ENCODE measurements at places on chromosomes 12 and 14.

- no peak for ATAC-seq
Observed at GRCh38 chr14:39739796-39740195, 307.6 kb upstream of the FBXO33 start.

- no peak for ATAC-seq
Observed at GRCh38 chr12:92335831-92336230, 190.2 kb upstream of the BTG1 start.

- no peak for ATAC-seq
Observed at GRCh38 chr14:56199982-56200577, 81.9 kb downstream of the PELI2 start.

- no peak for ATAC-seq
Observed at GRCh38 chr12:9667403-9668160, 1.9 kb upstream of the CLEC2D start.

GRCh38 chr14:38208618-38209562, 1.2 kb downstream of the SSTR1 start:
- peak; percentile 72 for ATAC-seq

DNA sequence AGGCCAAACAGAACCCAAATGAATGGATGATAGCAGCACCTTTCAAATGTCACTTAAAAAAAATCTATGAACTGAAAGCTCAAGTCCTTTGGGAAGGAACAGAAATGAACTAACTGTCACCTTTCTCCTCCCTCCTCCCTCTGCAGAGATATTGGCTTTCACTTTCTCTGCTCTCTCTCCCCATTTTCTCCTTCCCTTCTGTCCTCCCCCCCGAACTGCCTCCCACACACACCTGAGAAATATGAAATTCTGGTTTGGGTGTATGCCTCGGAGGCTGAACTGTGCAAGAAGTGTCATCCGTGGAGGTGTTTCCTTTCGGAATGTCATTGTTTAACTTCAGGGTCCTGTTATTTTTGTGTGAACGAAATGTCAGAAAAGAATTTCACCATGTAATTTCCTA, 87.8 kb downstream of the NEDD1 start:
- ATAC-seq = no peak

GRCh38 chr14:95862243-95862642, 14.4 kb upstream of the TUNAR start:
- no peak for ATAC-seq

GRCh38 chr12:9851050-9851449, 18.1 kb downstream of the CLEC2B start:
- ATAC-seq = no peak

DNA sequence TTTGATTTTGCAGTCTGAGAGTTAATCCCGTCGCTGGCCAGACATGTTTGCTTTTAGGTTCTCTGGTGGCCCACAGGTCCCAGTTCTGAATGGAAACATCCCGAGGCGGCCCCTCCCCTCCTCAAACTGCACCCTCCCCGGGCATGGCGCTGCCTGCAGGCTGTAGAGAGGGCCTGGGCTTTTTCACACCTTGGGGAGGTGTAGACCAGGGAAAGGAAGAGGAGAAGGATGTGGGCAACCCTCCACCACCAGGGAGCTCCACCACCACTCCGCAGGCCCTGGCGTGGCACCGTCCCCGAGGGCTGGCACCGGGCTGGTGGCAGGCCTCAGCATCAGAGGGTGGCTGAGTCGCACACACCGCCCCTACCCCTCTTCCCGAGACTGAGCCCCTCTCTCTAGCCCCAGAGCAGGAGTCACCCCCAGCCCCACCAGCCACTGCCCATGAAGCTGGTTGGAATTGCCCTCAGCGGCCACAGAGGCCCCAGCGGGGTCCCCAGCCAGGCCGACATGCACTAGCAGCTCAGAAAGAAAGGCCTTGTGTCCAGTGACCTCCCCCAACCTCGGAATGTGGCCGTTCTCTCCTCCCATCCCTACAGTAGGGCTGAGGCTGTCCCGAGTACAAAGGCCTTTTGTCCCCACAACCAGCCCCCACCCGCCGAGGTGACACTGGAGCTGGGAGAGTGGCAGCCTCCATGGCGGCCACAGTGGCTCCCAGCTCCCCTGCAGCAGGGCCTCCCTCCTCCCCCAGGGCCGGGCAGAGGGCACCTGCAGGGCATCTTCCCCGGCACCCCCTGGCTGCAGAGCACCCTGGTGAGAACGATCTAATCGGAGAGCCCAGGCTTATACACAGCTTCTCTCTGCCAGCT, 23.5 kb upstream of the INF2 start:
- peak; percentile 83 for ATAC-seq

- no peak for ATAC-seq
Observed at GRCh38 chr14:94613720-94614644, 1.8 kb downstream of the SERPINA3 start.

- no peak for ATAC-seq
Observed at GRCh38 chr12:25970916-25971653, 12.6 kb downstream of the RASSF8 start.

DNA sequence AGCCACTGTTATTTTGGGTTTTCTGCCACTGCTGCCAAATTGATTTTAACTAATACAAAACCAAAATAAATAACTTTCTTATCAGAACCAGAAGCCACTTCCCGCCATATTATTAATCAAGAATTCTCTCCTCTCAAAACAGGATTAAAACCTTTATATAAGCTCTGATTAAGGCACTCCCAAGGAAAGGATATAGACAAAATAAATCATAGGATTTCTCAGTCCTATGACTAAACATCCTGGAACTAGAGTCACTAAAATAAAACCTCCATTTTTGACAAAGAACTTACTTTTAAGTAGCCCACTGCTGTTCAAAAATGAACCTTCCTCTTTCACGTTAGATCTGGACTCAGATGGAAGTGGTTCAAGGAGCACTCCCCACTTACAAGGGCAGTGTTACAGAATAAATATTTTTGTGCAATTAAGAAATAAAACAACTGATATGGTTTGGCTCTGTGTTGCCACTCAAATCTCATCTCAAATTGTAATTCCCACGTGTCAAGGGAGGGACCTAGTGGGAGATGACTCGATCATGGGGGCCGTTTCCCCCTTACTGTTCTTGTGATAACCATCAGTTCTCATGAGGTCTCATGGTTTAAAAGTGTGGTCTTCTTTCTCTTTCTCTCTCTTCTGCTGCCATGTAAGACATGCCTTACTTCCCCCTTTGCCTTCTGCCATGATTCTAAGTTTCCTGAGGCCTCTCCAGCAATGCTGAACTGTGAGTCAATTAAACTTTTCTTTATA, 26.4 kb downstream of the GXYLT1 start:
- no peak for ATAC-seq

DNA sequence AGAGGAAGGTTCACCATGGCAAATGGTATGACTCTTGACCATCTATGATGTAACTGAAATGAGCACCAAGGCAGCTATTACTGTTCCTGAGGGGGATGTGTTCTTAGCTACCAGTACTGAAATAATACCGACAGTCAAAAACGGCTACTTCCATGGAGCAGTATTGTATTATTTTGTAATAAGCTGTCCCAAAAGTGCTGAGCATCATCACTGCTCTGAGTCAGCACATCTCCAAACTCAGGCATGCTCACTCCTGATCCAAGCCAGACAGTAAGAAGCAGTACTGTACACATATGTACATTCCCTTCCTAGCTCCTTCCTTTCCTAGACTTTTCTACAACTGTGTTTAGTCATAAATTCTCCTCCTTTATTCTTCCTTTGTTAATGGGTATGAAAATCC, 8.6 kb downstream of the VTI1B start:
- 0 out of 3 replicates have a peak, but pooled peaks have one; percentile 39 for ATAC-seq

DNA sequence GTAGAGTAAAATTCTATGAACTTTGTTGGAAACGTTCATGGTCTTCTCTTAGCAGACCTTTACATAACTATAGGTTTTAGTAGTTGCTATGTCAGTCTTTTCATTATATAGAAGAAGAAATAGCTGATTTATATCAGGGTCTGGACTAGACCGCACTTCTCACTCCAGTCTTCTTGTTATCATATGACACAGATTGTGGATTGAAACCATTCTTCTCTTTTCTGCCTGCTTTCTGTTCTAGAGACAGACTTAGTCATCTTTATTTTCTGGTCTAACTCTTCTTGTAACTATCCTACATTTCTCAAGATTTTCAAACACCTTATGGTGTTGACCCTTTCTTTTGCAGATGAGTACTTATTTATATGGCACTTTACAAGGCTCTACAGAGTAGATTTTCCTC, 55.7 kb downstream of the PCNX1 start:
- no peak for ATAC-seq

- ATAC-seq = peak; percentile 73
Observed at GRCh38 chr12:2268471-2269286, 215.9 kb downstream of the CACNA1C start.

GRCh38 chr12:14772946-14773345, 30.3 kb downstream of the WBP11 start:
- no peak for ATAC-seq

DNA sequence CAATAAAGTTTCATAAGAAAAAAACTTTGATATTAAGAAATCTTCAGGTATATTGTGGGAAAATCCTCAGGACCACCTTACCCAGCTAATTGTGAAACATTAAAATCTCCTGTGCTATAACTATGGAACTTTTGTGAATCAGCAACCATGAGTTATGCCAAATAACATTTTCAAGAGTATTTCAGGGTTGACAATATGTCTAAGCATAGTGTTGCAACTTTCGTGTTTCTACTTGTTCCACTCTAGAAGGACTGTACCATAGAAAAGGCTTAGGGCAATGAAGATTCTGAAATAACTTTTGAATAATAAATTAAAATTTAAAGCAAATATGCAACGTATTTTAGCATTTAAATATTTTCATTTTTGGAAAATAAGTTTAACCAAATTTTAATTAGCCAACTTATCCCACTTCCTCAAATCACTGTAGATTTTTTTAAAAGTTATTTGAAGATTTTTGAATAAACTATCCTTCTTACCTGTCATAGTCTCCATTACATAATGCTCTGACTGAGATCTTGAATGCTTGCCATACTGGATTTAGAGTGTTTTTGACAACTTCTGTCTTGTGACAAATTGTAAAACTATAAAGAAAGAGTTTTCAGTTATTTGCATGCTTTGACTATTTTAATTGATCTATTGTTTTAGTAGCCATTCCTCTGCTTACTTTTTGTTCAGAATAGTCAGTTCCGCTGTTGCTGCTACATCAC, 143.6 kb downstream of the CPNE8 start:
- no peak for ATAC-seq

DNA sequence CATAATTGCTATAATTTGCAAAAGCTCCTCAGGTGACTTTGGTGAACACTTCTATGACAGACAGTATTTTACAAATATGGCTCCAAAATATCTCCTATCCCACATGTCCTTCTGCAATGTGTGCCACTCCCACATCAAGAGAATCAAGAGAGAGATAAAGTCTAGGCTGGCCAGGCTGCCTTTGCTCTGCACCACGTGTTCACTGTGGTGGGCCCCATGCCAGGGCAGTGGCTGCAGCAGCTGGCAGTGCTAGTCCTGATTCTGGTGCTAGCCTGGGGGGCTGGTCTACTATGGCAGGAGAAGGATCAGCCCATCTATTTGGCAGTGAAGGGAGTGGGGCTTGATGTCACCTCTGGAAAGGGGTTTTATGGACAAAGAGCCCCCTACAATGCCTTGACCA, 86.3 kb downstream of the DRAM1 start:
- no peak for ATAC-seq

GRCh38 chr14:96117101-96117897, 78.1 kb downstream of the C14orf132 start:
- peak; percentile 50 for ATAC-seq

- ATAC-seq = peak; percentile 12
Observed at GRCh38 chr12:6843118-6843902, 2.6 kb downstream of the GNB3 start.

DNA sequence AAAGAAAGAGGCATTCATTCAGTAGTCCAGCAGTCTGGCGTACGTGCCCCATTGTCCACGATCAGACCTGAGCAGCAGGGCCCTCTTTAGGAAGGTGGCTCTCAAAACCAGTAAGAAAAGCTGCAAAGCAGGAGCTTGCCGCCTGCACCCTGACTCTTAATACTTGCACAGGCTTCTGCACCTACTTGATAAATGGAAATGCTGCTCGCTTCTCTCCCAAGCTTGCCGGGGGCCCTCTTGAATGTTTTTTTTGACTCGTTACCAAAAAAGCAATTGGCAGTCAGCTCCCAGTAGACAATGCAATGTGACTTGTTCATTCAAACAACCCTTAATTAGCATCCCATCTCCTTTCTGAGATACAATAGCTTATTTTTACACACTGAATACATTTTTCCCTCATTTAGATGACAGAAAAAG, 27.2 kb upstream of the PTPRB start:
- no peak for ATAC-seq

DNA sequence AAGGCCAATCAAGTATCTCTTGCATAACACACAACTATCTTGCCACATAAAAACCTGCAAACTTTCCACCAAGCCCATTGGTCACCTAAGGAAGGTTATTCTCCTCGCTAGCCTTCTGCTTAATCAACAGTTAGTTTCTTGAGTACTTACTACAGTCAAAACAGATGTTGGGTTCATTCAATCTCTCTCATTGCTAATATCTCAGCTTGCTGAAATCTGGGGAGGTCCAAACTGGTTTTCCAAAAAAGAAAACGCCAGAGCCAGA, 74.6 kb downstream of the TTC7B start:
- ATAC-seq = no peak

- ATAC-seq = peak; percentile 52
Observed at GRCh38 chr12:40226705-40227104, 1.9 kb downstream of the LRRK2 start.
